ENCODE measurements at places on chromosomes 2 and 18. TPM values are rescaled to one million over a fixed set of nuclear protein-coding genes. Genes with fewer than 3 reads are reported as not detected.

DNA sequence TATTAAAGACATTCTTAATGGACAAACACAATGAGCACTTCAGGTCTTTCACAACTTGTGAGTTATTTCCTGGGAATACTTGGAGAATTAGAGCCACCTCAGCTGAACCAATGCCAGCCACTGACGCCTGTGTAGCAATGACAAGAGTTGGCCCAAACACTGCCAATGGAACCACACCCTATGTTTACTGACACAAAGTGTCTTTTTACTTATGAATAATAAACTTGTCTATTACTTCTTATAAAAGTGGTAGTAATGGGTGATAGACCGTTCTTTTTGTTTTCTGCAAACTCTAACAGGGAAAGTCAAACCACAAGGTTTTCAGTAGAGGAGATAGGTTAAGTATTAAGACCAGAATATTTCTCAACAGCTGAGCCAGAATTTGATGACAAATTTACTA is 12.5 kb upstream of the CHAC2 start:
- DNase-seq, result no peak

Gene GAL3ST2
- not detected for total RNA-seq

- DNase-seq, result no peak
Observed at GRCh38 chr2:8535469-8535795, 146.4 kb upstream of the ID2 start.

DNA sequence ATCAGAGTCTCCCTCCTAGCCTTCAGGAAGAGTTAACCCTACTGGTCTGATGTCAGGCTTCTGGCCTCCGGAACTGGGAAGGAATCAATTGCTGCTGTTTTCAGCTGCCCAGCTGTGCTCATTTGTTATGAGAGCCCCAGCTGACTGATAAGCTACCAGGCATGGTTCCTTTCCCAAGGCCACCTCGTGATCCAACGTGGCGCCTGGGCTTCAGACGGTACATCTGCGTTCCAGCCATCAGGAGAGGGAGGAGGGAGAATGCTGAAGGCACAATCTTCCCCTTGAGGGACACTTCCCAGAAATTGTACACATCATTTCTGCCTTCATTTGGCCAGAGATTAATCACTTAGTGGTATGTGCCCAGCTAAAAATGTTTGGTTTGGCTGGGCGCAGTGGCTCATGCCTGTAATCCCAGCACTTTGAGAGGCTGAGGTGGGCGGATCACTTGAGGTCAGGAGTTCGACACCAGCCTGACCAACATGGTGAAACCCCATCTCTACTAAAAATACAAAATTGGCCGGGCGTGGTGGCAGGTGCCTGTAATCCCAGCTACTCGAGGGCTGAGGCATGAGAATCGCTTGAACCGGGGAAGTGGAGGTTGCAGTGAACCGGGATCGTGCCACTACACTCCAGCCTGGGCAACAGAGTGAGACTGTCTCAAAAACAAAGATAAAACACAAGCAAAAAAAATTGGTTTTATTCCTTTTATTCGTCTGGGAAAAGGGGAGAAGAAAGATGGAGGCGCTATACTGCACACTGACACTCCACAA is 10.5 kb upstream of the ARMC9 start:
- DNase-seq, result no peak

GRCh38 chr2:216554755-216555154 is 56.1 kb downstream of the RPL37A start:
- no peak for DNase-seq

GRCh38 chr2:199631129-199631528 is 173.4 kb upstream of the SATB2 start:
- DNase-seq, result no peak

- no peak for DNase-seq
Observed at GRCh38 chr2:177242121-177242987, 22.2 kb downstream of the NFE2L2 start.

All from sciatic nerve (tissue), 2 donors.